ENCODE measurements at places on chromosomes 1 and 21.

- DNase-seq: no peak
Measured at GRCh38 chr1:192795916-192796618, 12.8 kb upstream of the RGS2 start.

GRCh38 chr1:239058190-239058589 lies 328.2 kb upstream of the CHRM3 start:
- no peak for DNase-seq

DNA sequence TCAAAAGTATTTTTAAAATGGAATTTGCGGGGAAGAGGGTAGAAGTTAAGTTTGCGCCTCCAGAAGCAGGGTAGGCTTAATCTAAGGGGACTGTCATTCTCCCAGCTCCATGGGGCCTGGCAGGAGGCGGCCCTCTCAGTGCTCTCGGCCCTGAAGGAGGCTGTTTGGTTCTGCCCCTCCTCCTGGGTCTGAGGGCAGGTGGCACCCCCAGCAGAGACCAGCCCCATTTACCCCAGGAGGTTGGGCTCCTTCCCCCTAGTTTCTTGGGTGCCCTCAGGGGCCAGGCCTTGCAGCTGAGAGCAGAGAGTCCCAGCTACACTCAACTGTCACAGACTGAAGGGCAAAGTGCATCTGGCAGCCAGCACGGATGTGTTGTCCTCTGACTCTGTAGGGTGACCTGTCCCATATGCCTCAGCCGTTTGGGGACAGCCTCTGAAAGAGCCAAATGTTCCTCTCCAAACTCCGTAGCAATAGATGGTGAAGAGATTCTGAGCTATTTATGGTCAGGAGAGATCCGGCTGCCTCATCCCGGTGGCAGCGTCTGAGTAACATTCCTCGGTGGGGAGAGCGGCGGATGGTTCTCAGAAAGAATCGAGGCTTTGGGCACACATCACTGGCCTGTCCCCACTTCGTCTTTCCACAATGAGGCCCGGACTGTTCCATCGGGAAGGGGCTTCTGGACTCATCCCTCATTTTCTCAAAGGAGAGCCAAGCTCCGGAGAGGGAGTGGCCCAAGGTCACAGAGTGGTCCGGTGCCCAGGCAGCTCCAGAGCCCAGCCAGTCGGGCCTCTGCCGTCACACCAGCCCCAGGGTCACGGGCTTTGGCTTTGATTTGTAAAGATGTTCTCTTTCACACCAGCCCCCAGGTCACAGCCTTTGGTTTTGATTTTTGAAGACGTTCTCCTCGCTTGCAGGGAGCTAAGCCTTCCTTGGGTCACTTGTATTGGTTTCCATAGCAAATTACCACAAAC lies 424.2 kb upstream of the VAMP3 start:
- DNase-seq: no peak

DNA sequence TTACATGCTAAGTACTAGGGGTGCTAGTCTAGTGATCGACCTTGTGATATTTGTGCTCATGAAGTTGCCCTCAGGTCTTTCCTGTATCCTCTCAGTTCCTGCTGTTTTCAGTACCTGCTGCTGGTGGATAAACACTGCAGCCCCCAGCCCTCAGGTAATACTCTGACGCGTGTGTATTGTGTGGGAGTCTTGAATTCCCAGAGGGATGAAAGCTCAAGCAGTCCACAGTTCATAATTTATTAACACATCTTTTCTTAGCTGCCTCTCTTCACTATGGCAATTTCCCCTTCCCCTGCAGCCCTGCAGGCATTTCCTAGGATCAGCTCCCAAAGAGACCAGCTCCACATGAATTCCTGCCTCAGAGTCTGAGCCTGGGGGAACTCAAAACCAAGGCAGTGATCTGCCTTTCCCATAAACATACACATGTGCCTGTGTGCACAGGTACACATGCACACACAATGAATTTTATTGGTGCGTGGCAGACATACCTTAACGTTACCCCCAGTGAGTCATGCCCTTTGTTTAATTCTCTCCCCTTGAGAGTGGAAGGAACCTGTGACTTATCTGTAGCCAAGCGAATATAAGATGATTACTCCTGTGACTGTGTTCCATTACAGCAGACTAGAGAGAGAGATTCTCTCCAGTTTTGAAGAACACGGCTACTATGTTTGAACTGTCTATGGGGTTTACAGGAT lies 14.1 kb upstream of the HMGCS2 start:
- no peak for DNase-seq

DNA sequence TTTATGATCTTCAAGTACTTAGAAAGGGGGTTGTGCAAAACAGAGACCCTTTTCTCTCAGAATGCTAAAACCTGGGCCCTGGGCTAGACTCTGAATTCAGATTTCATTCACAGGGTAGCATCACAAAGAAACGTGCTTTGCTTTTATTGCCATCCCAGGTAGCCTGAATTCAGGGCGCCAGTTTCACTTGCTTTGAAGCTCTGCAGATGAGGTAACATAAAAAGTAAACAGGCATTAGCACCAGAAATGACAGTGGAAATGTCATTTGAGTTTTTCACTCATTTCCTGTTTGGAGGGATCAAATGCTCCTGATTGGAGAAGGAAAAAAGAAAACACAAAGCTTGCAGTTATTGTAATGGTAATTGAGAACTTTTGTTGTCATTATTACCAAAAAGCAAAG lies 2.6 kb downstream of the SYPL2 start:
- no peak for DNase-seq

GRCh38 chr1:84689514-84690396 lies 506 bp downstream of the SSX2IP start:
- peak; percentile 25 for DNase-seq

GRCh38 chr1:59743324-59744091 lies 71.2 kb upstream of the HOOK1 start:
- peak; percentile 39 for DNase-seq

DNA sequence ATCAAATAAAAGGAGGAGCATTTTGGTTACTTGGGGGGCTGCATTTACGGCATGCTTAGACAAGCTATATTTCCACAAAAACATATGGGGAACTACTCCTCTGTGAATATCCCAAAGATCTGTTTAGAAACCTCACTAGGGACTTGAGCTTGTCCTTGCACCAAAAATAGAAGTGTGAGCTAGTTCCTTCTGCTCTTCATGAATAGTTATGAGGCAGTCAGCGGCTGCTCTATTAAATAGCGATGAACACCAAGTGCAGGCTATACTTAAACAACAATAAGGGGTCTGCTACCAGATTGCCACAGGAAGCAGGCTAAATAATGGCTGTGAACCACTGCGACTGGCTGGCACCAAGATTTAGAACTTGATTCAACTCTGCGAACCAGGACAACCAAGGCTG lies 190.1 kb downstream of the PCP4 start:
- DNase-seq: no peak

GRCh38 chr1:118338936-118339335 lies 153.9 kb upstream of the SPAG17 start:
- no peak for DNase-seq

DNA sequence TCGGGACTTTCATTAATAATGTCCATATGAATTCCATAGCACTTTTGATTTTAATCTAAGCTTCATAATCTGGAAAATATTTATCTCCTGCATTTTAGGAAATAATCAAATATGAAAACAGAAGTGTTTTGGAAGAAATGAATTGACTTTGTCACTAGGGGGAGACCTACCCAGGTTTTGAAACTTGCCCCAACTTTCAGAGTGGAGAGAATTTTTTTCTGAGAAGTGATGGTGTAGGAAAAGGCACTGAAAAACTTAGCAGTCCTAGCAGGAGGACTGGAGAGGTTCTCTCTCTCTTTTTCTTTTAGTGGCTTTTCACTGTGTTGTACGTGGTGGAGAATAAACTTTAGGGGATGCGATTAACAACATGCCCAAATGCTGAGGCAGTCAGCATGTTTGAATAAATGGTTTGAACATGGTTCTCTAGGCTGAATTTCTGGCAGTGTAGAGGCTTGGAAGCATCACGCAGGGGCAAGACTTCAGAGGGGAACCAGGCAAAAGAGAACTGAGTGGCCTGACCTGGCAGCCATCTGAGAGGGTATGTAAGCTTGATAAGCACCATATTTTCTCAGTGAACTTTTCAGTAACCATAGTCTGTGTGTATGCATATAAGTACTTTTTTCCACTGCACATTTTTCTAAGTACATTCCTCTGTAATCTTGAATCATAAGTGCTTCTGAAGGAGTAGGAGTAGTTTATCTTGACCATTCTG lies 68.3 kb upstream of the NEK7 start:
- peak; percentile 53 for DNase-seq

DNA sequence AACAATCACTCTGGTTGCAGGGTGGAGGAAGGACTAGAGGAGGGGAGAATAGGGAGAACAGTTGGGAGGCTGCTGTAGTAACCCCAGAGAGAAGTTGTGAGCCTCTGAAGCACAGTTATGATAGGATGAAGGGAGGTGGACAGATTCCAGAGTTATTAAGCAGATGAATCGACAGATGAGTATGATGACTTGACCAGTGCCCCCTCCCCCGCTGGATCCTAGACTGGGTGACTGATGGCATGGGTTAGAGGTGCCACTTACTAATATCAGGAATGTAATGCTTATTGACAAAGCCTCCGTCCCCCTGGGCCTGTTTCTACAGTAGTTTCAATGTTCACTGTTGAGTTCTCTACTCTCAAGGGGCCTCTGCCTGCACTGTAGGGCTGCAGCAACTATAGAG lies 14.0 kb upstream of the TIPRL start:
- DNase-seq: no peak

GRCh38 chr1:154170547-154171222 lies 15.8 kb upstream of the NUP210L start:
- DNase-seq: no peak

- DNase-seq: no peak
Measured at GRCh38 chr1:15146142-15146680, 7.3 kb upstream of the TMEM51 start.

DNA sequence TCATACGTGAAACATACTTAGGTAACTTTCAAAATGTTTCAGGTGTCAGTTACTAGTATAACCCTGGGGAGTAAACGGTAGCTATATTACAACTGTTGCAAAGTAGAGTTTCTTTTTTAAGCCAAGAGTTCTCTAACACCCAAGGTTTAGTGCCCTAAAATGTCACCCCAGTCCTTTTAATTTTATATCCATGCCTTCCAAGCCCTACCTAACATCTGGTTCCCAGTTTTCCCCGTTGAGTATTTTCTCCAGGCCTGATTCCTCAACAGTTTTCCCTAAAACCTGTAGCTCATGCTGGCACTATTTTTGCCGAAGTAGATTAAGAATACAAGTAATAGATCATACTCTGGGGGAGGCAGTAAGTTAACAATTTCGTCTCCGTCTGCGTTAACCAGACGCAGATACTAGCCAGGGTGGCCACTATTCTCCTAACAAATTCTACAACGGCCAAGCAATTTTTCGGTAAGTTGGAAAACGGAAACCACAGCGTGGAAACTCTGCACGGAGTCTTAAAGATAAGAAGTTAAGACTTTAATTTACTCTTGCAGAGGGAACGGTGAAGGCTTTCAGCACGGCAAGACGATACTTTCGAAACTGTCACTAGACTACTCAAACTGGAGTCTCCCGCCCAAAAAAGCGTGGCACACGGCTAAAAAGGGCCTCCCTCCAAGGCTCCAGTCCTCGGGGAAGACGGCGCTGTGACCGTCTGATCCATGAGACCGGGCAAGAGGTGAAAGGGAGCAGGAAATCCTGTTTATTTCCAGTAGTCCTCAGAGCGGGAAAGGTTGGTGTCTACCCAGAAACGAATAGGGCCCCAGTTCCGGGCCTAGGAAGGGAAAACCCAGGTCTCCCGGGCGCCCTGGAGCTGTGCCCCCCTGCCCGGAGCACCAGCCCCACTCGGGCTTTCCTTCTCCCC lies 945 bp downstream of the SRSF4 start:
- DNase-seq: no peak

GRCh38 chr1:39694026-39694425 lies 2.8 kb upstream of the HPCAL4 start:
- no peak for DNase-seq

- DNase-seq: peak; percentile 53
Measured at GRCh38 chr1:45722809-45723208, 27.6 kb downstream of the IPP start.

DNA sequence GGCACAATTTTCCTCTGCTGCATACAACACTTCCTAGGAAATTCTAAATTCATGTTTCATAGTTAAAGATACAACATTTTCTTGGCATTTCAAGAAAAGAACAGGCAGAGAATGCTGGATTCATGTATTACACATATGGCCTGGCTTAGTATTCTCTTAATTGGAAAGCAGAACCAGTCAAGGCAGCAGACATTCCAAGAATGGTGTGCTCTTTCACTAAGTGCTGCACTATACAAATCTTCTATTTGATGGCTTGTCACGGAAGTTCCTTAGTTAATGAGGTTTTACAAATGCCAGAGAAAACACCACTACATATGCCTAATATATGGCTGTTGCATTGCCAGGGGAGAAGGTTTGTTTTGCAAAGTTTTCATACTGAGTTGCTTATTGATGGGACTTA lies 80.8 kb upstream of the DYNLT5 start:
- DNase-seq: no peak

DNA sequence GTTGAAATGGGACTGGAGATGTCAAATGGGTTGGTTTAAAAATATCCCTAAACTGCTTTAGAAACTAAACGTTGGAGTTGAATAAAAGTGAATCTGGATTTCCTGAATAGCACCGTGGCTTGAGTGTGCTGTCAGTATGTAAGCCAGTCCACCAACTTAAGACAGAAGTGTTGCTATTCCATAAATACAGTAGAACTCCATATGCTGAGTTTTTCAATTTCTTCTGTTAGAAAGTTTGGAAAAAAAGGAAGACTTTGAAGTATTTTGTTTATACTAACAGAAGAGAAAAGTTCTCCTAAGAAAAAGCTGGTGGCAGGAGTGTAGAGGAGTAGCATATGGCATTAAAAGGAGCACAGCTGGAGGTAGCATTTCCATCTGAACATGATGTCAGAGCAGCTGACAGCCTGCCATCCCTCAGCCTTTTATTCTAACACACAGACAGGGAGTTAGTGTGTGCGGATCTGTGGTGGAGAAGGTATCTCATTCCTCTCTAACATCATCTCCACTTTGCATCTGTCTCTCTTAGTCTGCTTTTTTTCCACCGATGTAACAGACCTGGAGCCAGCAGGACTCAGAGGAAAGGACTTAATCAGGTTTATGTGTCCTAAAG lies at the start of gene ZBTB18:
ZBTB18 (plus strand) TSS at position 449 of the 610 bp plus-strand sequence; CDS start at position 598, 149 bp downstream.
- DNase-seq: peak; percentile 42

DNA sequence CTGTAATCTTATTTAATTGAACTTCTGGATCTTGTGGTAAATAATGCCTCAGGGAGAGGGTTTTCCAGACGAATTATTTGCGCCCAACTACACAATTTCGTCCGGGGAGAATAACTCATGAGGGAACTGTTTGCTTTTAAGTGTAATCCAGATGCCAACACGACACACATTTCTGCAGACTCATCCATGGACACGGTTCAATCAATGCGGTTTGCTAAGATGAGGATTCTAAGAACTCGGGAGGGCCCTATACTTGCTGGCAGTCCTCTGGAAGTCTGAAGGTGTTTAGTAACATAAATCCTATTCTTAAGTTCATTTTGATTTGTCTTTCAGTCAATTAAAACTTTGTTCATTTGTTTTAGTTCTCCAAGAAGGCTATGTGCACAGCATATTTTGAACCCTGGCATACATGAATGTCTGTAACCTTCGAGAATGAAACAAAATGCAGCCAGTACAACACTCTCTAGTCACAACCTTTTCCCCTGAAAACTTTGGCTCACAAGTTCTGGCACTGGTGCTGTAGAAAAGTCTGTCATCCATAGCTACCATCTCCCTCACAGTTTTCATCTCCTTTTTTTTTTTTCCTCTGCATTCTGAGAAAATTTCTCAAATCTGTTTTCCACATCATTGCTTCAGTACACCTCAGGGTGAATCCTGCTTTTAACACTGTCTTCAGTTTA lies 38.8 kb downstream of the DIPK1A start:
- DNase-seq: peak; percentile 92

- no peak for DNase-seq
Measured at GRCh38 chr21:22650226-22650625, 1652.0 kb downstream of the NCAM2 start.

Measured in fibroblast of gingiva (primary cell).